ENCODE measurements at places on chromosomes 2 and 18.

DNA sequence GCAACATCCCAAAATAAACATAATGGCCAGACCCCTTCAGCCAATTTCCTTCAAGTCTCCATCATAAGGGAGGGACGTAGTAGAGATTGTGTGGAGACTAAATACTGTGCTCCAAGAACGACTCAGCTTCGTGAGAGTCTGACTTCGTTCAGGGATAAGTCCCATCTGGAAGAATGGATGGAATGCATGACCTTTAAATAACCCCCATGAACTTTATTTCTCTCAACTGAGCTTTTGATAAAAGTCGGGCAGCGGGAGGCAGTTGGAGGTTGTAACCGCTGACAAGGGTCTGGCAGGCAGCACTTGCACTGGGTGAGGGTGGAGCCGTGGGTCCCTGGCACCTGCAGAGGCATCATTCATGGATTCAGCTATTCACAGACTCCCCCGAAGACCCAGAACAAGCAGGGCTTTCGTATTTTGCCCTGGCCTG lies 115.9 kb downstream of the ZFP36L2 start:
- no peak for DNase-seq

DNA sequence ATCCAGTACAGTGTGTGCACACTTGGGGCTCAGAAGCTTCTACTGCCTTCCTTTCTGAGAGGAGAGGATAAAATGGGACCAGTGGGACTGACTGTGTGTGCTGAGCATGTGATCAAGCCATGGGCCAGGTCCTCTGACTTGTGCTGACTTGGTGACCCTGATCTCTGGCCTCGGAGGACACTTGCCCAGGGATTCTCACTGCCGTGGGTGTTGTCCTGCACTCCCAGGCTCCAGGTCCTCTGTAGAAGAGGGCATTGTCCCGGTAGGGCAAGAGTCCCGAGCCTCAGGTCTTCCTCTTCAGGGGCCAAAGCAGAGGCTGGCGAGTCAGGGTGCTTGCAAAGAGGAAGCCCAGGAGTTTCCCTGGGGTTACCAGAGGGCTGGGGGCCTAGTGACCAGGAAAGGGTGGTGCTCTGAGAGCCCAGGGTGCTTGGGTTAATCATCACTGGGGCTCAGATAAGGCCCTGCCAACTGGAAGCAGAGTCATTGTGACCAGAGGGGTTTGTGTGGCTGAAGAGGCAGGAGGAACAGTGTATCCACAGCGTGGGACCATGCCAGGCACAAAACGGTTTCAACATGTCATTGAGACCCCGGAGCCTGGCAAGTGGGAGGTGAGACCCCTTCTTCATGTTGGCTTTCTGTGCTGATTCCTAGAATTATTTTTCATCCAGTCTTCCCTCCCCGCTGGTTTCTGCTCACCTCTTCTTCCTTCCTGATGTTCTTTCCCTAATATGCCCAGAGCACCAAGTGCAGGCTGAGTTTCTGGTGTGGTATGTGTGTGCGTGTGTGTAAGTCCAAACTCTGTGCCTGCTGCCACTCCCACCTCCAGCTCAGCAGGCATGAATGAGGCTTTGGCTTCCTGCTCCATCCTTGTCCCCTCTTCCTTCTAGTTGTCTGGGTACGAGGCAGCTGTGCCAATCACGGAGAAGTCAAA lies at the start of gene GCKR:
Gene GCKR, plus strand, starts transcription at position 483 of the 931 bp plus-strand sequence. Its CDS starts 66 bp downstream, at position 549.
- no peak for DNase-seq

DNA sequence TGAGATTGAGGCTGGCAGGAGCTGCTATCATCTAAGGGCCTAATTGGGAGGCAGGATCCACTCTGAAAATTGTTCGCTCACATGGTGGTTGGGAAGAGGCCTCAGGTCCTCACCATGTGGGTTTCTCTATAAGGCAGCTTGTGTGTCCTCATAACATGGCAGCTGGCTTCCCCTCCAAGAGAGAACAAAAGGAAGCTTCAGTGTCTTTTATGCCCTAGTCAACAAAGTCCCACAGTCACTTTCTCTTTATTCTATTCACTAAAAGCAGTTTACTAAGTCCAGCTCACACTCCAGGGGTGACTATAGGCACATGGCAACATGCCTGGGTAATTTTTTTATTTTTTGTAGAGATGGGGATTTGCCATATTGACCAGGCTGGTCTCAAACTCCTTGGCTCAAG lies 5.8 kb upstream of the ITGAV start:
- no peak for DNase-seq

- no peak for DNase-seq
Observed at GRCh38 chr18:42100248-42100647, 145.2 kb downstream of the PIK3C3 start.

DNA sequence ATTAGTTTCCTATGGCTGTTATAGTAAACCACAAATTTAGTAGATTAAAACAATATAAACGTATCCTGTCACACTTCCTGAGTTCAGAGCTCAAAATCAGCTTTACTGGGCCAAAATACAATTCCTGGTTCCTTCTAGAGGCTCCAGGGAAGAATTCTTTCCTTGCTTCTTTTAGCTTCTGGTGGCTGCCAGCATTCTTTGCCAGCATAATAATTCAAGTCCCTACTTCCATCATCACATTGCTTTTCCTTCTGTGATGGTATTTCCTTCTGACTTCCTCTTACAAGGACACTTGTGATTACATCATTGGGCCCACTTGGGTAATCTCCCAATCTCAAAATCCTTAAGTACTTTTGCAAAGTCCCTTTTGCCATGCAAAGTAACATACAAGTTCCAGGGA lies 40.6 kb downstream of the MOB4 start:
- no peak for DNase-seq

DNA sequence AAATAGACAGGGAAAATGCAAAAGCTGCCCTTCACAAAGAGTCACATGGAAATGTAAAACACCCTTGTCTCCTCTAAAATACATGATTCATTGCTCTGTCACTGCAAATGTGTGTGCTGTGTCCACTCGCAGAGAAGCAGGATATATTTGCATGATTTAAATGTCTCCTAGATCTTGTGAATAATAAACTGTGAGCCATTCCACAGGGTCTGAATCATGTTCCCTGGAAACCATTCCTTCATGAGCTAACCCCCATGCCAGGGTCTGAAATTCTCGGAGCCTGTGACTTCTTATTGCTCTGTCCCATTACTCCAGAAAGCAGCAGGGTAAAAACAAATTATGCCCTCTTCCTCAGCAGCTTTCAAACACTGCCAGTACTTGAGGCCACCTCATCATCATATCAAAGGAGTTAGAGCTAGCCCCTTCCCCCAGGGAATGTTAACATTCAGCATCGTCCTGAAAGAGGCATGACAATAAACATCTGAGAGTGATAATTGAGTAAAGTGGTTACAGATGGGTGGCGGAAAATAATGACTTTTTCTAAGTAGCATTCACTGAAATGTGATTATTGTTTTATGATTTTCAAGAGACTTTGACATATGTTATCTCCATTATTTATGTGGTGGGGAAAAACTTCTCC lies 11.7 kb upstream of the CNGA3 start:
- DNase-seq: no peak

- no peak for DNase-seq
Observed at GRCh38 chr2:168843253-168843652, 40.8 kb downstream of the NOSTRIN start.

DNA sequence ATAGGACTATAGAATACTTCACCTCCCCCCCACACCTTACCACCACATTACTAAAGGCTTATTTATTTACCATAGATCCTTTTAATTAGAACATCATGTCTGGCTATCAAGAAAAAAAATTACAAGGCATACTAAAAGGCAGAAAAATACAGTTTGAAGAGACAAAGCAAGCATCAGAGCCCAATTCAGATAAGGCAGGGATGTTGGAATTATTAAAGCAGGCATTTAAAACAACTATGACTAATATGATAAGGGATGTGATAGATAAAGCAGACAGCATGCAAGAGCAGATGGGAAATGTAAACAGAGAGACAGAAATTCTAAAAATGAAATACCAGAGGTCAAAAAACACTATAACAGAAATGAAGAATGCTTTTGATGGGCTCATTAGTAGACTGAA lies 55.4 kb upstream of the SMIM21 start:
- DNase-seq: no peak

GRCh38 chr18:34650121-34650545 lies 60.0 kb upstream of the DTNA start:
- DNase-seq: no peak

GRCh38 chr2:189293164-189293563 lies 113.6 kb upstream of the COL5A2 start:
- DNase-seq: no peak

GRCh38 chr2:68556381-68556780 lies 87.0 kb upstream of the PROKR1 start:
- DNase-seq: no peak

GRCh38 chr2:196000551-196000950 lies 68.1 kb downstream of the DNAH7 start:
- DNase-seq: no peak

DNA sequence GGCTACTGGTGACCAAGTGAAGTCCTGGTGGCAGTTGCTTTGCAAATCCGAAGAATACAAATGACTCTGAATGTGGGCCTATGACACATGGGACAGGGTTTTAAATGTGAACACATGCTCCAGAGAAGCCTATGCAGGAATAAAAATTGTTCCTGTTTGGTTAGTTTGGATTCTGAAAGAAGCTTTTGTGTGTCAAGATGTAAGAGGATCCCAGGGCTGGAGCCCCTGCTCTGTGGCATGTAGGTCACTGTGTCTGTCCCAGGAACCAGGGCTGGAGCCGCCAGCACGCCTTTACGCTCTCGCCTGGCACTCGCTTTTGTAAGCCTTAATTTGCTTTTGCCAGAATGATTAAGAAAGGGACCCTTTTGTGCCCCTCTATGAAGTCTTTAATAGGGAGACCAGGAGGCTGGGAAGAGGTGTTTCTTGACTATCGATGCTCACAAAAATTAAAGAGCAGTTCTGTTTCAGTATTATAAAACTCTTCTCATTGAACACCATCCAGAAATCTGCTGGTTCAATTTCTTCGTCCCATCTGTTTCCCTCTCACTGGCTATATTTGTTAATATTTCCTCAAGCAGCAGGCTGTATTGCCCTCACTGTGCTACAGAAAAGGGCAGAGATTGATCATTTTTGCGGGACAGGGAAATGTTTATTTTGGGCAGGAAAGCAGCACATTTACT lies 532.7 kb upstream of the POU3F3 start:
- no peak for DNase-seq

GRCh38 chr2:106956416-106956815 lies 70.4 kb upstream of the ST6GAL2 start:
- no peak for DNase-seq

GRCh38 chr2:62540408-62541168 lies 34.6 kb upstream of the TMEM17 start:
- no peak for DNase-seq

GRCh38 chr2:49901202-49902065 lies 747.1 kb upstream of the FSHR start:
- no peak for DNase-seq

DNA sequence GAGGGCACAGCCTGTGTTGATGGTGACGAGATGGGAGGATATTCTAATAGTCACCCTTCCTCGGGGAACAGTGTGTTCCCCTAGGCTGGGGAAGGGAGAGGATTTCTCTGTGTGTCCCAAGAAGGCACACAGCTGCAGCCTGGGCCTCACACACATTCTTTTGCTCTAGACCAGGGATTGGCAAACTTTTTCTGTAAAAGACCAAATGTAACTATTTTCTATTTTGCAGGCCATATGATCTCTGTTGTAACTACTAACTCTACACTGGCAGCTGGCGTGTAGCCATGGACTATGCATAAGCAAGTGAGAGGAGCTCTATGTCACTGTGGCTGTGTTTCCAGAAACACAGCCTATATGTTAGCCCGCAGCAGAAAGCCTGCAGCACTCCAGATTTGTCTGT lies 65.8 kb downstream of the ARHGAP28 start:
- DNase-seq: no peak

- no peak for DNase-seq
Observed at GRCh38 chr2:8671802-8672201, 10.1 kb upstream of the ID2 start.

GRCh38 chr2:6723865-6724604 lies 141.7 kb downstream of the CMPK2 start:
- no peak for DNase-seq

DNA sequence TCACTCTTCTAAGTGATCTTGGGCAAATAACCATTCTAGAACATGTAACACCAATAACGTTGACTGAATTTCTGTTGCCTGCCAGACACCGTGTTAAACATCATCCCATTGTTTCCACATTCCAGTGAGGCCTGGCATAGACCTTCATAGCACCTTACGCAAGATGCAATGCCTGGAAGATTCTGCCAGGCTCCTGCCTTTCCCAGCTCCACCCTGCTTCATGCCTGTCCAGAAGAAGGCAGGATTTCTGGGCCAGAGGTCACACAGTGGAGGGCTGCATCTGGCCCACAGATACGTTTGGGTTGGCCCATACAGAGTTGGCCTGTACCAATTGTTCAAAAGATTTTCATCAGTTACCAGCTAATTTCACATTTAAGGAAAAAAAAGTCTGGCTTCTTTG lies 46.3 kb downstream of the EN1 start:
- DNase-seq: no peak

- no peak for DNase-seq
Observed at GRCh38 chr18:32360682-32361345, 109.9 kb downstream of the GAREM1 start.

- no peak for DNase-seq
Observed at GRCh38 chr18:48013162-48013561, 82.7 kb upstream of the SMAD2 start.

DNA sequence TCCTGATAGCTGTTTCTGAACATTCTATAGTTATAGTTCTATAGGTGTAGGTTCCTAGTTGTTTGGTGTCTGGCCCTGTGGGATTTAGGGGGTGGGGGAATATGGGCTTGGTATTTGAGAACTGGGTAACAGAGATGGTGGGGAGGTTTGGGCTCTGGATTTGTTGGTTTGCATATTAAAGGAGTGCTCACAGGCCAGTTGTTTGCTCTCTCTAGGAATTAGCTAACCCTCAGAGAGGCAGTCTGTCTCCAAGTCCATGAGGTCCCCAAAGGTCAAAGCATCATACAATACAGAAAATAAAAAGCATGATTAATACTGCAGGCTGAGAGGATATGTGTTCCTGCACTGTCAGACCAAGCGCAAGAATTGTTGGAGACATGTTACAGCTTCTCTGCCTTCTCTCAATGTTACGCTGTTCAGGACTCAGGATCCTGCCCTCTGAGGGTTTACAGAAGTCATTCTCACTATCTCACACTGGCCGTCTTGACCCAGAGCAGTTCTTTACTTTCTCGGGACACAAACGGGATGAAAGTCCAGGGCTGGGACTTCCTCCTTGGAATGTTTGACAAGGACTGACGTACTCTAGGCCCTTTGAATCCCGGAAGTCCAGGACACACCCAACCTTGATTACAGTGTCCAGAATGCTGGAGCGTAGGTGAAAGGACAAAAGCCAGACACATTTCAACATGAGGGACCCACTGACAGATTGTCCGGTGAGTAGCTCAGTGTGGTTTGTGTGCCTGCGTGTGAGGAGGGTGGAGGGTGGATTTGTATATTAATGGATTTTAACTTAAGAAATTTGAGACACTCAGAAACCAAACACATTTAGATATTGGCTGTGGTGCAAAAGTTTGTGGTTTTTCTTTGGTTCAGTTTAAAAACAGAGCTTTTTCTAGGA lies at the start of gene NOSTRIN:
Gene NOSTRIN, plus strand, starts transcription at position 677 of the 898 bp plus-strand sequence. Its CDS starts 10 bp downstream, at position 687.
- no peak for DNase-seq

GRCh38 chr2:148926291-148926961 lies 51.4 kb downstream of the KIF5C start:
- DNase-seq: no peak

All from stimulated activated CD8-positive, alpha-beta memory T cell treated with anti-CD3 and anti-CD28 coated beads, Interleukin-15, amount 100 ng/mL, for 4 hours (primary cell).